ENCODE measurements at places on chromosomes 7 and 10.

GRCh38 chr7:129502708-129503685 lies 666 bp downstream of the SMKR1 start:
- DNase-seq = no peak

- DNase-seq = no peak
These were observed 441.9 kb downstream of the PARD3 start for GRCh38 chr10:34373211-34373610.

- no peak for DNase-seq
These were observed 78.0 kb downstream of the CYP51A1 start for GRCh38 chr7:92056286-92056685.

GRCh38 chr10:80487791-80488538 lies 33.9 kb downstream of the TSPAN14 start:
- DNase-seq = peak; percentile 67

DNA sequence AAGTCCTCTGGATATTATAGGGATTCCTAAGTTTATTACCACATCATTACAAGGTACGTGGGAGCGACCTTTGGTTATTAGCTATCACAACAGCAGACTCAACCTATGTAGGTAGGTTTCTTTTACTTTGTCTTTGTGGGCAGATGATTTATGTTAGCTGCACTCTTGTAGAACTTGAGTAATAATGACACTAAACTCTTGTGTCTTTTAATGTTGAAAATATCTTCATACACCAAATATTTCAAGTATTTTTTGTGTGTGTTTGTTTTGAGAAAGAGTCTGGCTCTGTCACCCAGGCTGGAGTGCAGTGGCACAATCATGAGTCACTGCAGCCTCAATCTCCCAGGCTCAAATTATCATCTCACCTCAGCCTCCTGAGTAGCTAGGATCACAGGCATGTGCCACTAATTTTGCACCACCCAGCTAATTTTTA lies 19.2 kb upstream of the SUPV3L1 start:
- no peak for DNase-seq

- DNase-seq = no peak
These were observed 223.1 kb upstream of the GLI3 start for GRCh38 chr7:42460148-42460547.

DNA sequence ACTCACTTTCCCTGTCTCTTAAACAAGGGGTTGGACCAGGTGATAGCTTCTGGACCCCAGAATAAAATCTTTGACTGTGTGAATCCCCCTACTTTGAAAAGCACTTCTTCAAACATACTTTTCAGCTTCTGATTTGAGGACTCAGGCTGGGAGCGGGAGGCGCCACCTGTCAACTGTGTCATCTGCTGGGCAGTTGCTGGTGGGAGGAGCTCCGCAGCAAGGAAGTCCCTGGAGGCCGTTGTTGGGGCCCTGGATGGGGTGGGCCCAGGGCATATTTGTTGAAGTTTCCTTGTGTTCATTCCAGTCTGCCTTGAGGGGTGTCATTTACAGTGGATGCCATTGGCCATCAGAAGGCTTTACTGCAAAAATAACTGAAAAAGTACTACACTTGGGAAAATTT lies 197.7 kb downstream of the CCDC3 start:
- no peak for DNase-seq

GRCh38 chr10:25678666-25679065 lies 255.4 kb upstream of the MYO3A start:
- DNase-seq = no peak

GRCh38 chr7:135831455-135832195 lies 83.0 kb upstream of the FAM180A start:
- DNase-seq = no peak

- DNase-seq = no peak
These were observed 46.7 kb upstream of the LOXL4 start for GRCh38 chr10:98314532-98315284.

- DNase-seq = no peak
These were observed 44.4 kb downstream of the TACR2 start for GRCh38 chr10:69372126-69372980.

- DNase-seq = no peak
These were observed 510.2 kb downstream of the RPS24 start for GRCh38 chr10:78543749-78544362.

GRCh38 chr10:102578782-102579181 lies 65.5 kb upstream of the TRIM8 start:
- no peak for DNase-seq

DNA sequence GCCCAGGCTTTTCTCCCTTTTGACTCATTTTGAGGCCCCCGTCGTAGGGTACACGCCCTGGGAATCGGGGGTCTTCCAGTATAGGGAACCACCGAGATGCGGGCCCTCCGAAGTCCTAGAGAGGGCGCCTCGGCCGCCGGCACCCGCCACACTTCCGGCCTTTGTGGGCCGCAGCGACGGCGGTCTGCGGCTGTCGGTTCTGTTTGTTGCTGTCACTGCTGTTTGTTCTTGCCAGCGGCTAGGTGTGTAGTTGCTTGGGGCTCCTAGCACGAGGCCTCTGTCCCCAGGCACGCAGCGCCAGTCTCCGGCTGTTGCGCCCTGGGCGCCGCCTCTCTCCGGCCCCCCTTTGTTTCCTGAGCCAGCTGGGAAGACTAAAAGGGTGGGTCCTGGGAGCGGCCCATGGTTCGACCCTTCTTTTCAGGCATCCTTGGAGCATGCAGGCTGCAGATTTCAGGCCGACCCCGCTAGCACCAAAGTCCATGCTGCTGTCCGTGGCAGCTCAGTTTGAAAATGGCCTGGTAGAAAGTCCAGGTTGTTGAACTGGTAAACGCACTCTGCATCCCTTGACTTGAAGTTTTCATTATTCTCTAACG lies 17.8 kb upstream of the ZKSCAN1 start:
- peak; percentile 72 for DNase-seq

Measured in CD4-positive, alpha-beta T cell (primary cell).